ENCODE measurements at places on chromosomes 13 and 19.

GRCh38 chr19:11475861-11476260 lies 5.0 kb downstream of the ELAVL3 start:
- DNase-seq, result no peak

- no peak for DNase-seq
These were observed 704 bp downstream of the CHST8 start for GRCh38 chr19:33622505-33622808.

GRCh38 chr13:98328511-98328910 lies 151.4 kb upstream of the RNF113B start:
- no peak for DNase-seq

DNA sequence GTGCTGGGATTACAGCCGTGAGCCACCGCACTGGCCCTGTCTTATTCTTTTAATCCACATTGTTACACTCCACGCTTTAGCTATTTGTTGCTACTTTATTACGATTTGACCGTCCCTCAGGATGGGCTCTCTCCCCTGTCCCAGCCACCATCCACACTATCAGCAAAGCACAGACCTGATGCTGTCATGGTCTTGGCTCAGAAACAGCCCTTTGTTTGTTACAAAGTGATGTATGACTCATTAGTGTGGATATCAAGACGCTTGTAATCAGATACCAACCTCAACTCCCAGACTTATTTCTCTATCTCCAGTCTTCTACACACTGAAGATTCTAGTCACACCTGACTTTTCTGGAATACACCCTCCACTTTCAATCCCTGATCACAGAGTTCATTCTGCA lies 84.6 kb upstream of the FREM2 start:
- DNase-seq, result no peak

DNA sequence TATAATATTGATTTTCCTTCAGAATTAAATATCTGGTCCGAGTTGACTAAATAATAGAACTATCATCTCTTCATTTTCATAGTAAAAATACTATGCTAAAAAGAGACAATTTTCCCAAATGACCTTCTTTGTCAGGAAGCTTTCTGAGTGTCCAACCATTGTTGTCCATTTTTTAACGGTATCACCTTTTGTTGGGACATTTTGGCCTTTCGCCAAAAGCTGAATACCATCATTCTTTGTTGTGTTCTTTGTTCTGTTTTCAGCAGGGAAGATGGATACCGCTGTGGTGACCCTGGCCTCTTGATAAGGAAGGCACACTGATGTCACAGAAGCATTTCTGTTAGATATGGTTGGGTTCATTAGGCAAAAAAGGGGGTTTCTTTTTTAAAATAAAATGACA lies 654.4 kb upstream of the GPC6 start:
- DNase-seq, result no peak

DNA sequence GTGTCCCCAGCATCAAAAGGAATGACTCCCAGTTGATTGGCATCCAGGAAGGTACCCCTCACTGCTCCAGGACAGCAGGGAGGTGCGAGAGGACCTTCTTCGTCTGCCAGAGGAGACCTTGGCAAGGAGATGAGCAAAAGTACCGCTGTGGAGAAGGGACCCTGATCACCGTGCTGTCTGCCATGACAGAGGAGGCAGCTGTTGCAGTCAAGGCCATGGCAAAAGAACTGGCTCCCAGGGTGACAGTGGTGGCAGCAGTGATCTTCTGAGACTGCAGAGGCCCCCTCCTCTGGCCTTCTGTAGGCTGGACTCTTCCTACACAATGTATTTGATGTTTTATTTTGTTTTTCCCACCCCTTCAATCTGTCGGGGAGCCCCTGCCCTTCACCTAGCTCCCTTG lies 32.0 kb downstream of the NKPD1 start:
- DNase-seq, result no peak

GRCh38 chr13:100063333-100063732 lies 25.6 kb upstream of the PCCA start:
- no peak for DNase-seq

GRCh38 chr13:72120632-72121031 lies 253.6 kb upstream of the DACH1 start:
- no peak for DNase-seq

DNA sequence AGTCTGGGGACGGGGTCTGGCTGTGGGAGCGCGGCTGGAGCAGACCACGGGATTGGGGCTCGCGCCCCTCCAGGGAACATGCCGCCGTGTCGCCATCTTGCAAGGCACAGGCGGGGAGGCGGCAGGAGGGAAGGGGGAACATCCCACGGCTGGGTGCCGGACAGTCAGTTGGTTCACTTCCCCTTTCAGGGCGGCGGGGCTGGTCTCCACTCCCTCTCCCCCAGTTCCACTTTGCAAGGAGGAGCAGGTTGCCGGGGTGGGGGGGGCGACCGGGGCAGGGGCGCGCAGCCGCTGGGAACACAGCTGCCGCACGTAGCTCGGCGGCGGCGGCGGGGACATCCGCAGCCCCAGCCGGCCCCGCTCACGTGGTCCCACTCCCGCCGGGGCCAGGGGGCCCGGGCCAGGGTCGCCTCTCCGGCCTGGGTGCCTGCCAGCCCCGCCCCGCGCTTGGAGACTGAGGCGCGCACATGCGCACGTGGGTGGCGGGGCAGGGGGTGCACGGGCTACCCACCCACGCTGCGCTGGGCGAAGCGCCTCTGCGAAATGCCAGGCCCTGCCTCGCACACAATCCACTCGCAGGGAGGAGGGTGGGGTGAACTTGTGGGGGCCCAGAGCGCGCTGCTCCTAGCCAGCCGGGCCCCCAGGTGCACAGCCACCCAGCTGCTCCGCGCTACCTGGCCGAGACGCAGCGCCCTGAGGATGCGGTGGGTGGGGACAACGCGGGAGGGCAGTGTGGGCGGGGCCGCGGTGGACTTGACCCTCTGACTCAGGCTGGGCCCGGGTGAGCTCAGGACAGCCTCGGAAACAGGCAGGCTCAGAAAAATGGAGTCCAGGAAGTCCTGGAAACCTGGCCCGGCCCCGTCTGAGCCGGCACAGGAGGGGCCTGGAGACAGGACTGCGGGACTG lies 6.4 kb downstream of the KLF16 start:
- peak; percentile 61 for DNase-seq

DNA sequence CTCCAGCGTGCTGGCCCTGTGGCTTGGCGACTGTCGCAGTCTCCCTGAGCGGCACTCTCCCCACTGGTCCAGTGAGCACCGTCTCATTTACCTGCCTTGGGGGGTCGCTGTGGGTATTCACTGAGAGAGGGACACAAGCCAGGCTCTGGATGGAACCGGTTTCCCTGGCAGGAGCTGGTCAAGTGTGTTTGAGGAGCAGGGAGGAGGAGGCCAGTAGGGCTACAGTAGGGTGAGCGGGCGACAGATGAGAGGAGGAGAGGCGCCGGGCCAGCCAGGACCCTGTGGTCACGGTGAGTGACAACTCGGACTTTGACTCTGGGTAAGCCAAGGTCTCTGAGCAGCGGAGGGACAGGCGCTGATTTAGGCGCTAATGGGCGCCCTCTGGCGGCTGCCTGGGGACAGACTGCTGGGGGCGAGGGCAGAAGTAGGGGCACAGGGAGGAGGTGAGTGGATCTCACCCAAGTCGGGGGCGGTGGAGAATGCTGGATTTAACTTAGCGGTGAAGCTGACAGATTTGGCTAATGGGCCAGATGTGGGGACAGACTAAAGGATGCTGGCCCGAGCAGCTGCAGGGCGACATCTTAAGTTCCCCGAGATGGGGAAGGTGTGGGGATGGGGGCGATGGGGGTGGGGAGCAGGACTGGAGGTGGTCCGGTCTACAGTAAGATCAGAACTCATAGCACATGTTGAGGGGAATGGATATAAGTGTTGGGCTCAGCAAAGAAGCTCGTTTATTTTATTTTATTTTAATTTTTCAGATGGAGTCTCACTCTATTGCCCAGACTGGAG lies 4.7 kb upstream of the PRMT1 start:
- DNase-seq, result peak; percentile 79

GRCh38 chr19:10884274-10884673 lies 12.9 kb downstream of the CARM1 start:
- DNase-seq, result no peak

GRCh38 chr19:55258476-55258827 lies 365 bp downstream of the PPP6R1 start:
- no peak for DNase-seq

DNA sequence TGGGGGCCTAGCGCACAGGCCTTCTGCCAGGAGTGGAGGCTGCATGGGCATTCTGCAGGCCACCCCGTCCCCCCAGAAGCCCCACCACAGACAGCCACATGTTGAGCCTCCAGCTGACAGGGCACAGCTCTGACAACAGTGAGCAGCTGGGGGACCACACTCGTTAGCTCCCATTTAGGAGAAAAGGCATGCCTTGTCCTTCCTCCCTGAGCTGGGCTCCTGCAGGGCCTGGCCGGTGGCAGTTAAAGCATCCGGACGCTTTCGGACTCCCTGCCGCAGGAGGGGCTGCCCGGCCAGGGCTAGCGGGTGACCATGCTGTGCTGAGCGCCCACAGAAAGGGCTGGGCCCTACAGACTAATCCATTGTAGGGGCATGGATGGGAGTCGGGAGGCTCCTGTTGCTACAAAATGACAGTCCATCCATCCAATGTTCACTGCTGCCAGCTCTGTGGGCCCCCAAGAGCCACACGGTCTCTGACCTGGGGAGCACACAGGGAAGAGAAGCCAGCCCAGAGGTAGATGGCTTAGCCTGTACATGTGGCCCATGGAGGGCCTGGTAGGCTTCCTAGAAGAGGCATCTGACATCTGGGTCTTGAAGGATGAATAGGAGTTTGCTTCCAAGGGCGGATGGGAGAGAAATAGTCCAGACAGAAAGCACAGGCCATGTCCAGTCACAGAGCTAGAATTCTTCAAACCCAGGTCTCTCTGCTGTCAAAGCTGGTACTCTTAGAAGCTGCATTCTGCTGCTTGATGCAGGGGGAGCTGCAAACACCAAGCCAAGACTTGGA lies 116.5 kb upstream of the VSTM2B start:
- no peak for DNase-seq

DNA sequence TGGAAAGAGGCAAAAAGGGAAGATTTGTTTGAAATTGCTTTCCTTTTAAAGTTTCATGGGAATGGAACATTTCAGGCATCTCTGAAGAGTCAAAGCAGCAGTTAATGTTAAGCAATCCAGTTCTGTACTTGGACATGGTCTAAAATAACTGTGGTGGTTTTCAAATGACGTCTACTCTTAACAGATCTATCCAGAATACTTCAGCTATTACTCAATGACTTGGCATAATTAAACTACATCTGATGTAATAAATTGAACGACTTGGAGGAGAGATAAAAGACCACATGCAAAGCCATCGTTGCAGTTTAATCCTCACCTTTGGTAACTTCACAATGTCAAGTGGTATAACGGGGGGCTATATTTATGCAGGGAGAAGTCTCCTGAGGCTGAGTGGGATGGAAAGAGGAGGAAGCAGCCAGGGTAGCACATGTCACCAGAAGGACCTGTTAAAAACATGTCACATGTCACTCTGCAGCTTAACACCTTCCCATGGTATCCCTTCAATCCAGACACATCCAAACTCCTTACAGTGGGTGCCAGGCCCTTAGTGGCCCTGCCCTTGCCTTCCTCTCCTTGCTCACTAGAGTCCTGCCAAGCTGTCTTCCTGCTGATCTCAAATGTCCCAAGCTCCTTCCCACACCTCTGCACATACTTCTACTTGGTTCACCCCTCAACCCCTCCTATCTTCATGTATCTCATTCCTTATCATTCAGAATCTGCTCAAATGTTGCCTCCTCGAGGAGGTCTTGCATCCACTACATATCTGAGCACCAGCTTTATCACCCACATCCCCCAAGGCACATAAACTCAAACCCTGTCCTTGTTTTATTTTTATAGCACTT lies 327.8 kb downstream of the SUCLA2 start:
- DNase-seq, result no peak

GRCh38 chr13:30759748-30760147 lies 24.4 kb downstream of the ALOX5AP start:
- DNase-seq, result no peak

- no peak for DNase-seq
These were observed 12.3 kb downstream of the TSSK6 start for GRCh38 chr19:19502808-19503602.

DNA sequence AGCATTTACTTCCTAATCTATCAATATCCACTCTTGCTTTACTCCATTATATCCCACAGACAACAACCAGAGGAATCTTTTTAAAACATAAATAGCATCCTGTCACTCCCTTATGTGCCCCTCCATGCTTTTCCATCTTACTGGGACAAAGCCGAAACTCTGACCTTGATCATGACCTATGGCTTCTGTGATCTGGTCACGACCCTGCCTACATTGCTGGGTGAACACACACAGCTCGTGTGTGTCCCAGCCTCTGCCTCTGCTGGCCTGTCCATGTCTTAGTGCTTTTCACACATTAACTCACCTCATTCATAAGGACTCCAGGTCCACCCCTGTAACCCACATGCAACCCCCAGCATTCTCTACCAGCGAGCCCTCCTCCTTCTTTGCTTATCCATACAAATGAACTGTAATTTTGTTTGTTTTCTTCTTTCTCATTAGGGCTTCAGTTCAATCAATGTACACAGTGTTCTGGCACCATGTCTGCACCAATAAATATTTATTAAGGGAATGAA lies 95.9 kb upstream of the RAP2A start:
- DNase-seq, result no peak

DNA sequence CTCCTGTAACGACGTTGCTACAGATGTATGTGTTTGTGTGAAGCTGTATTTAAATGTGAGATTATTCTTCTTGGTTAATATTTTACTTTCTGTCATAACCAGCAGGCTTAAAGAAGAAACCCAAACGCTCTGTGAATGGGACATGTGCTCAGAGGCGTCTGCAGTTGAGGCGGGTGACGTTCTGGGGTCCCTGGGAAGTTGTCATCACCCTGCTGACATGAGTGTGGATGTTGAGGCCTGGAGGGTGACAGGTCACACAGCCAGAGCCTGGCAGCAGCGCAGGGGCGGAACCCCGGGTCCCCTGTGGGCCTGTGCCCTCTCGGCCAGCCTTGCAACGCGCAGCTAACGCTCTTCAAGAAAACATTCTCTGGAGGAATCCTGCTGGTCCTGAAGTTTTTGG lies 16.6 kb downstream of the RASA3 start:
- peak; percentile 20 for DNase-seq

- DNase-seq, result no peak
These were observed 114.0 kb upstream of the SLC7A1 start for GRCh38 chr13:29709407-29710069.

GRCh38 chr19:44587963-44588770 lies 25.2 kb upstream of the IGSF23 start:
- DNase-seq, result no peak

- DNase-seq, result no peak
These were observed 95.1 kb downstream of the KCTD15 start for GRCh38 chr19:33891773-33892172.

DNA sequence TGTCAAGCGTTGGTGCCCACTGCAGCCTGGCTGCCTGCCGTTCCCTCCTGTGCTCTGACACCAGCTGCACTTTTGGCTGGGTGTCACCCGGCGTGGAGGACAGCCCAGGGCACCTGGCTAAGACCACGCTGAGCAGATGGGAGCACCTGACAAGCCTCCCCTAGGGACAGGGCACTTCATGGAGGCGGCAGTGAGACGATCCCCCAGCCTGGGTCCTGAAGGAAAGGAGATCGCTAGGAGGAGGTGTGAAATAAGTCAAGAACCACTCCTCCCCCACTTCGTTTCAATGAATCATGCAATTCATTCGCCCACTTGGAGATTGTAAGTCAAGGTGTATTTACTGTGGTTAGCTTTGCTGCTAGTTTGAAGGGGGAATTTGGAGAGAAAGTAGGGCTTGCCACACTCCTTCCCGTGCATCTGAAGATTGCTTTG lies 38.8 kb downstream of the VSTM2B start:
- no peak for DNase-seq

- no peak for DNase-seq
These were observed 47.3 kb upstream of the C13orf42 start for GRCh38 chr13:51158365-51158764.

- DNase-seq, result no peak
These were observed 62.3 kb downstream of the ITGBL1 start for GRCh38 chr13:101514695-101515275.

GRCh38 chr19:10811391-10812111 lies 24.5 kb downstream of the TMED1 start:
- DNase-seq, result no peak

Data from activated T-cell treated with anti-CD3 and anti-CD28 coated beads, Interleukin-2, amount 50 U/mL, for 1 hour (primary cell).